ENCODE measurements at places on chromosomes 13 and 19.

- DNase-seq = no peak
Observed at GRCh38 chr13:108020027-108020426, 195.3 kb downstream of the LIG4 start.

DNA sequence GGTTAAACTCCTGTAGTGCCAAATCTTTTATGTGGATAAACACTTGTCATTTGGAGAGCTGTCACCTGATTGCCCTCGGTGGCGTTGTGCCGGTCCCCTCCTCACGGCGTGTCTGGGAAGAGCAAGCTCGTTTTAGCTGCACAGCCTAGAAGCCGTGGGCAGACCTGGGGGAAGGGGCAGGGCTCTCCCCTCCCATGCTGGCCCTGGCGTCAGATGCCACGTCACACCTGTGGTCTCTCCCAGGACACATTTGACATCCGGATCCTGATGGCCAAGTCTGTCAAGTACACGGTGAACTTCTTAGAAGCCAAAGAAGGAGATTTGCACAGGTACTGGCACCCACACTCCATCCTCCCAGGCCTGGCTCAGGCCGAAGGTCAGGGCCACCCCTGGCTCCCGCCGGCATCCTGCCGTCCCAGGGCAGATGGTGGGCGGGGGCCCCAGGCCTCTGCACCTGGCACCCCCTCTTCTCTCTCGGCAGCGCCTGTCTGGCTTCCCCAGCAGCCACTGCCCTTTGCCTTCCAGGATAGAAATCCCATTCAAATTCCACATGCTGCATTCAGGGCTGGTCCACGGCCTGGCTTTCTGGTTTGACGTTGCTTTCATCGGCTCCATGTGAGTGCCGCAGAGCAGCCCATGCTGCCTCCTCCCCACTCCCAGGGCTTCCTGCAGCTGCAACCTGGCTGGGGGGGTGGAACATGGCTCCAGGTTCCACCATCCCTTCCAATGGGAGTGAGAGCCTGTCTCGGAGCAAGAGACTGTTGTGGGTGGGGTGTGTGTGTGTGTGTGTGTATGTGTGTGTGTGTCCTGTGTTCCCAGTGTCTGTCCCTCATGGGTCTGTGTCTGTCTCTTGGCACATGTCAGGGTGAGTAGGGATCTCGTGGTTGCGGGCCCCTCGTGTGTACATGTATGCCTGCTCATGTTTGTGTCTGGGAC, 8.8 kb downstream of the YIPF2 start:
- DNase-seq = no peak

GRCh38 chr19:40190891-40191835, at the start of gene MAP3K10:
Gene MAP3K10, plus strand, starts transcription at chr19:40191426. Its CDS starts 606 bp downstream, at chr19:40192032.
- peak; percentile 94 for DNase-seq

DNA sequence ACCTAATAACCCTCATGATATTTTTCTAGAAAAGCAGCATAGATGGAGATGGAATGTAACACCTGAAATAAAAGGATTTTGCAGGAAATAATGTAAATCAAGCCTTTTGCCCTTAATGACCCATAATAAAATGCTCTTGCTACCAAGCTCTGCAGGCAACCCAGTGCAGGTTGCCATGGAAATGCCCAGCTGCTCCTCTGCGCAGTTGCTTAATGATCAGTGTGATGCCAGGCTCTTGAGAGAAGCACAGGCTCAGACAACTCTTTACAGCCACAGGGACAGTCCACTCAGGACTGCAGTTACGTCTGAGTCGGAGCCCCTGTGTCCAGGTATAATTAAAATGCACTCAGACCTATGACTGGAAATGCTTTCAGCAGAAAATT, 165.5 kb downstream of the LACC1 start:
- no peak for DNase-seq

DNA sequence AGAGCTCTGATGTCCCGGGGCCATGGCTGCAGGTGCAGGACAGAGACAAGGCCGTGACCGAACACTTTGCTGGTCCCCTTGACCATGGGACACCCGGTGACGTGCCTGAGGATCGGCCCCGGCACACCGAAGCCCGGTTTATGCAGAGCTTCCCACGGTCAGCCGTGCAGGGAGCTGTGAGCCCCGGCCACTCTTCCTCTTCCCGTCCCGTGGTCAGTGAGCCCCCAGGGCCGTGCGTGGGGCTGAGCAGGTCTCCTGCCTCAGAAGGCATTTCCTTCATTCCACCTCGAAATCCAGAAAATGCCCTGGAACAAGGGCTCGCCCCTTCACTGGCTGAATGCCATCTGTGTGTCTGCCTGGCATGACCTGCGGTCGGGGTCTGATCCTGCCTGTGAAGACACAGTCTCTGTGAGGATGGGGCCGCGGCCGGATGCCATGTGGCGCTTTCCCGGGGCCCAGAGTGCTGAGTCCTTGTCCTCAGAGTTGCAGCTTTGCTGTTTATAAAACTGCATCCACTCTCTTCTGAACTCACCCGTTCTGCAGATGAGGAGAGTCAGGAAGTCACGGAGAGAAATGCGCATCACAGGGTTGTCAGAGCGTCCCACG, 16.9 kb downstream of the MCF2L start:
- DNase-seq = no peak

- peak; percentile 42 for DNase-seq
Observed at GRCh38 chr19:14536926-14537692, 7.7 kb downstream of the TECR start.

GRCh38 chr13:30178976-30179375, 128.4 kb downstream of the KATNAL1 start:
- DNase-seq = no peak

DNA sequence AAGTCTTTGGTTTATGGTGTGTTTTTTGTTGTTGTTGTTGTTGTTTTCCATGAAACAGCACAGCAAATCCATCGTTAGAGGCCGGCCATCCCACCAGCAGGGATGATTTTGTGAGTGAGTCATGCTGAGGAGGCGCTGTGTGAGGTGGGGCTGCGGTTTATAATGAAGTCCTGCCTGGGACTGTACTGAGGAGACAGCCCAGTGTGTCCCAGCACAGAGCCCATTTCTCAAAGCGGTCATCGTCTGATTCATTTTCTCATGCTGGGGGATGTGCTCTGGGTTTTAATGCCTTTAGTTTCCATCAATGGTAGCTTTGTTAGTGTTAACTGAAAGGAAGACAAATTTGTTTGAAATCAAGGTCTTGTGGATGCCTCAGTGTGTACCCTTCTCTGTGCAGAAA, 129.3 kb upstream of the SERP2 start:
- DNase-seq = no peak

- DNase-seq = no peak
Observed at GRCh38 chr19:5447700-5448311, 7.4 kb upstream of the ZNRF4 start.

DNA sequence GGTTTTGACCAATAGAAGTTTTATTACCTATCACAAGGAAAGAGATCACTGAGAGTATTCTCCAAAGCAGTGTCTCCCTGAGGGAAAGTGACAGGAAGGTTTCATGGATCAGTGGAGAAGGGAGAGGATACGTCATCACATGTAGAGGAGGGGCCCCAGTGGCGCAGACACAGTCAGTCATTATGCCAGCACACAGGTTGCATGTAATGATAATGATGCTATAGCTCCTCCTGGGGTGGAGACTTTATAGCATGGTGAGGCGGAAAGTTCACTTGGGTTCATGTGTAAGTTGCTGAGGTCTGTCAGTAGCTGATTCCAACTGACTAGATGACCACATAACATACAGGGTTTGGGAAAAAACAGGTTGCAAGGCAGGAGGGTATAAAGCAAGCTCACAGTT, 88.8 kb downstream of the FNDC3A start:
- DNase-seq = no peak

DNA sequence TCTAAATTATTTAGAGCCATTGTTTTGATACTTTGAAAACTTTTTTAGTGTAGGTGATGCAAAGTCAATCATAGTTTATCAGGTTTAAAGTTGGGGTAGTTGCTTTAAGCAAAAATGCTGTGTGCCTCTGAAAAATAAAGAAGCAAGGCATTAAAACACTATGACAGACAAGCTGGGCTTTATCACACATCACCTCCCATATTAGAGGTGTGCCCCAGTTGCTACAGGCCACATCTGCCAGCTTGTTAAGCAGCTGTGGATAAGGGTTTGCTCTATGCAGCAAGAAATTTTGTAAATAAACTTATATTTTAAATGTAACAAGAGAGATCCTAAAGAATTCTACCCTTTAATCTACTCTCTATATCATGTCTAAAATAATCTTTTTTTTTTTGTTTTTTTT, 255.8 kb downstream of the B3GLCT start:
- DNase-seq = no peak

- peak; percentile 5 for DNase-seq
Observed at GRCh38 chr13:33763021-33763420, 54.9 kb upstream of the RFC3 start.

DNA sequence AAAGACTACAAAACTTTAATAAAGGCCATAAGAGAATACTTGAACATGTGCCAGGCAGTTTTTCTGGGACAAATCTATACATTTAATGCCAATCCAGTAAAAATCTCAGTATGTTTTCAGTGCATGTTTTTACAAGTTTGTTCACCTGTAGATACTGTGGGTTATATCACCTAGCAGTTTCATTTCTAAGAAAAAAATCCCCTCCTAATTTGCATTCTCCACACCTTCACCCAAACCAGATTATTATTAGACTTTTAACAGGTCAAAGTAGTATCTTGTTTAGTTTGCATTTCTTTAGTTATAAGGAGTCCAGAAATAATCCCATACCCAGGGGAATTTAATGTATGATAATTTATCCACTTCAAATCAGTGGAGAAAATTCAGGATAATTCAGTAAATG, 17.0 kb upstream of the LPAR6 start:
- DNase-seq = no peak

DNA sequence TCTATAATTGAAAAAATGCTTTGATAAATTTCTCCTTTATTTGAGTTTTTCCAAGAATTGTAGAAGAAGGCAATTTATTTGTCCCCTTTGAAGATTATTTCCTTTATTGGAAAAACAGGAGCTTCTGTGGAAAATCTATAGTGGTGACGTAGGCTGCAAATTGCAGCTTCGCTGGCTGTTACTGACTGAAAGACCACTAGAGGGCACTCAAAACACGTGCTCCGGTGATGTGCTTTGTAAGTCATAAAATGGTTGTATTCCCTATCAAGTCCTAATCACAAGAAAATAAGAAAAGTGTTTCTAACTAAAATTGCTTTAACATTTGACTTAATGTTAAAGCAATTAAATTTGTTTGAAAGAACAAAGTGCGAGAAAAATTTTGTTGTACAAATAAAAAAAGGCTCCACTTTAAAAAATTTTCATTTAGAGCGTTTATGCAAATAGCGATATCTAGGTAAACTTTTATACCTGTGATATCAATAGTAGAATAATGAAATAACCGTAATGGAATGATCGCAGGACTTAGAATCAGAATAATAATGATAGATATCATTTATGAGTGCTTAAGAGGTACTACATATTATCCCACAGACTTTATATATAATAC, 638.2 kb upstream of the SPRY2 start:
- peak; percentile 72 for DNase-seq

DNA sequence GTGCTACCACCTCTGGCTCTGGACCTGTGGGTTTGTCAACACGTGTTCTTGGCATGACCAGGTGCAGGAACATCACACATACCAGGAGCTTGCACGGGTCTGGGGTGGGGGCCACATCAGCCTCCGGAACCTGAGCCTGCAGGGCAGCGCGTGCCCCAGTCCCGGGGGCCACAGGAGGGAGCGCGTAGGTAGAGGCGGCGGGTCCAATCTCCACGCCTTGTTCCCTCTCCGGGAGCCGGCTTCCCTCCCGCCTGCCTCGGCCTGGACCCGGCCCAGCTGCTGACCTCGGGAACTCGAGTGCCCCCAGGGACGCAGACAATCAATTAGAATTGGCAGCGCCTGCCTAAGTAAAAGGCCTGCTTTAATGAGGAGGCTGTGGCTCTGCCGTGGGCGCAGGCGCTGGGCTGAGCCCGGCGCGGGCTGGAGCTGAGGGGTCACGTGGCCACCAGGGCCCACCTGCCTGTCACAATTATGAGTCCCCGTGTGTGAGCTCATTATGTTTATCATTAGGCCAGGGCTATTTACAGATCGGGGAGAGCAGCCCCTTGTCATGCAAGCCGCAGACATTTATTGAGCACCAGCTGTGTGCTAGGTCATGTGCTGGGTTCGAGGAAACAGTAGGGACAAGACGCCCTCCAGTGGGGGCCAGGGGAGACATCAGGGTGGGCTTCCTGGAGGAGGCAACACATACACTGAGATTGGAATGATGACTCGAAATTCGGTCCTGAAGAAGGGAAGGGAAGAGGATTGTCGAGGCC, 32.2 kb upstream of the TNFAIP8L1 start:
- no peak for DNase-seq

GRCh38 chr19:20103091-20103740, 25.4 kb downstream of the ZNF90 start:
- DNase-seq = no peak

DNA sequence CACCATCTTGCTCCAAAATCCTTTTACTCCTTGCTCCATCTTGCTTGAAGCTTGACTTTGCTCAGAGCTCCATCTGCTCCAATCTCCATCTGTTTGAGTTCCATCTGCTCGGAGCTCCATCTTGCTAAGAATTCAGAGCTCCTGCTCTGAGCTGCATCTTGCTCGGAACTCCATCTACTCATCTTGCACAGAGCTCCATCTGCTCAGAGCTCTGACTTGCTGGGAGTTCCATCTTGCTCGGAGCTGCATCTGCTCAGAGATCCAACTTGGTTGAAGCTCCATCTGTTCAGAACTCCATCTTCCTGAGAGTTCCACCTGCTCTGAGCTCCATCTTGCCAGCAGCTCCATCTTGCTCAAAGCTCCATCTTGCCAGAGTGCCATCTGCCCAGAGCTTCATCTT, 80.6 kb upstream of the ZNF98 start:
- DNase-seq = no peak

GRCh38 chr19:33750587-33751435, 45.9 kb upstream of the KCTD15 start:
- DNase-seq = no peak

- DNase-seq = no peak
Observed at GRCh38 chr19:45476304-45476703, 8.5 kb downstream of the FOSB start.

DNA sequence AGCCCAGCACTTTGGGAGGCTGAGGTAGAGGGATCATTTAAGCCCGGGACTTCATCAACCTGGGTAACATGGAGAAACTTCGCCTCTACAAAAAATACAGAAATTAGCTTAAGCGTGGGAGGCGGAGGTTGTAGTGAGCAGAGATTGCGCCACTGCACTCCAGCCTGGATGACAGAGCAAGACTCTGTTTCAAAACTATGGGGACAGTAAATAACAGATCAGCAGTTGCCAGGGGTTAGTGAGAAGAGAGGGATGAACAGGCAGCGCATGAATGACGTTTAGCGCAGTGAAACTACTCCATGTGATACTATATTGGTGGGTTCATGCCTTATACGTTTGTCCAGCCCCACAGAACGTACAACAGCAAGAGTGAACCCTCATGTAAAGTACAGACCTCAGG, 7.1 kb upstream of the ICAM3 start:
- DNase-seq = no peak

DNA sequence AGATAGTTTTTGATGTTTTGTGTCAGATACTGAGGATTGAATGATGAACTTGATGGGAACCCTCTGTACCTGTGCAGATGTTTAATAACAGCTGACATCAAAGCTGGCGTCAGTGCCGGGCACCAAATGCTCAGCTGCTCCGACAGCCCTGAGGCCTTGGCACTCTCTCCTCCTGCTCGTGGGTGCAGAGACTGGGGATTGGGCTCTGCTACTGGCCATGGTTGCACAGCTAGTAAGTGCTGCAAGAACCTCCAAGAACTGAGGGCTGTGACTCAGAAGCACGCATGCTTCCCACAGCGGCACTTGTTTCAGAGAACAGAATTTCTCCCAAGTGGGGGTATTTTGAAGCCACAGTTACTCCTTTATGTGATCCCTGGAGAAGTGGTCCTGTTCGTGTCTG, 5.9 kb downstream of the LAMP1 start:
- DNase-seq = no peak

GRCh38 chr13:79227418-79227817, 178.6 kb downstream of the RBM26 start:
- no peak for DNase-seq

- peak; percentile 87 for DNase-seq
Observed at GRCh38 chr19:18480006-18480691, 41.7 kb downstream of the ELL start.

Data from GM03348 (cell line).